ENCODE measurements at places on chromosomes 7 and 10. TPM values are rescaled to one million over a fixed set of nuclear protein-coding genes. Genes with fewer than 3 reads are reported as not detected.

DNA sequence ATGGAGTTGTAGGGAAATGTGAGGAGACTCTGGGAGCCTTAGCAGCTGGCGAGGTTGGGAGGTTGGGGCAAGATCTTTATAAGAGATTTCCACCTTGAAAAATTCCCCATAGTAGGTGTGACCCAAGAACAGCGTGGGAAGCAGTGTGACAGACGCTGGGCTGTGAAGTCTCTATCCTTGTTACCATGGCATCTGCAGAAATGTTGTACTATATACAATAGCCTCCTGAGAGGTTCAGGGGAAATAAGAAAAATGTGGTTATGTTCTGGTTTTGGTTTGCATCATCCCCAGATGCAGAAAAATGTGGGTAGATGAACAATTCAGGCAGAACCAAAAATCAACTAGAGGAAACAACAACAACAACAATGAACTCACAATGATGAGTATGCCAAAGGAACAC, 498.6 kb downstream of the SH2D4B start:
- no peak for DNase-seq
- no peak overlapping the region for H3K27ac ChIP-seq
- no peaks in the 10 kb centered on the region for H3K4me1 ChIP-seq
- H3K36me3 ChIP-seq: no peaks in the 10 kb centered on the region

DNA sequence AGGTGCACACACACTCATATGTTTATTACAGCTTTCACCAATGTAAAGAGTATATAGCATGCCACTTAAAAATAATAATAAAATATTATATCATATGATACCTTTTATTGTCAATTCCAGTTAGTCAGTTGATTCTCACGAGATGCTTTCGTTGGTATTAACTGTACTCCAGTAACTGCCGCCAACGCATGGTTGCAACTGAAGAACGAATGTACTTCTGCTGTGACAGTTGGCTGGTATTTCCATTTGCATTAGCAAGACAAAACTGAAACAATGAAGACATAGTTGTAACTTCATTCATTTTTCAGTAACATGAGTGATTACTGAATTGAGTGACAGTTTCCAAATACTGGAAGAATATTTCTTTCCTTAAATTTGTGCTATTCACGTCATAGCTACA, 70.5 kb upstream of the PRKCQ start:
- no peaks in the 10 kb centered on the region for H3K27me3 ChIP-seq
- no peaks in the 10 kb centered on the region for H3K4me1 ChIP-seq
- no peak overlapping the region for H3K4me3 ChIP-seq
- no peak overlapping the region for H3K27ac ChIP-seq
- no peaks in the 10 kb centered on the region for H3K36me3 ChIP-seq

DNA sequence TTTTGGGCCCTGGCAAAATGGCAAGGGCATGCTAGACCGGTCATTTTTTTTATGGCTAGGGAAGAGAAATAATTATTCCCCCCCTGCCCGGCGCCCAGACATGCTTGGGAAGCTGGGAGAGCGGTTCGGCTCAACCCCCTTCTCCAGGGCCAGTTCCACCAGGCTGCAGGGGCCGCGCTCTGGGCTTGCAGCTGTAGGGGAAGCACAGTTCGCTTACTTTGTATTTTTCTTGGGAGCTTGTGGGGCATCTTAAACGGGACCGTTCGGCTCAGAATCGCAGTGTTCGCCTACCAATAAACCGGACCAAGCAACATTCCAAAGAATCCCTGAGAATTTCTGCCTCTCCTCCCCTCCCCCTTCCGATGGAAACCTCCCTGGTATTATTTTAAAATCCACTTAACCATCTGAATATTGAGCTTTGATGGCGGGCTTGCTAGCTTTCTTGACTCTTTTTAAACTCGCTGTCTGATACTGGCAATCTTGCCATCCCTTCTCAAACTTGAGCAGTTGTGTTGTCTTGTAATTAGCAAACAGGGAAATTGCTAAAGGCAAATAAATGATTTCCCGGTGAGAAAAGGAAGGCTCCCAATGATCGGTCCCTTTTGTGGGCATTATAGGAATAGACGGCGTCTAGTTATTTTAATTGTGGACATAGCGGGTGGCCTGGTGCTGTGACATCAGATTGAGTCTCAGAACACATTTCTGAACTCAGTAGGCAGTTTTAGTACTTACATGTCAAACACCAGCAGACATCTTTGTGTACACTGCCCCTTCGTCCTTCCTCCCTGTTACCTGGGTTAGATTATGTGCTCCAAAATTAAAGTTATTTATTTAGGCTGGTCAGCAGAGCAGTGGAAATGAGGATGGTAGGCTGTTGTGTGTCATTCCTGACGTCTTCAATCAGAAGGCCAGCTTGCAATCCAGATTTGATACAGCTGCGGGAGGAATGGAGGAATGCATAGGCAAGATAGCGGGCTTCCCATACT, 3.4 kb downstream of the TCF7L2 start:
- DNase-seq: peak; percentile 41
- H3K4me3 ChIP-seq: peak overlapping the region; percentile 68
- peaks cover 18% of the 10 kb centered on the region for H3K4me1 ChIP-seq
- H3K27ac ChIP-seq: peak overlapping the region; percentile 91

The ARHGEF35 gene
- 9.7 TPM for total RNA-seq

GRCh38 chr7:96297876-96298275, 24.0 kb downstream of the SLC25A13 start:
- no peaks in the 10 kb centered on the region for H3K27me3 ChIP-seq
- no peak overlapping the region for H3K27ac ChIP-seq
- no peak overlapping the region for H3K4me3 ChIP-seq
- no peak for DNase-seq
- no peaks in the 10 kb centered on the region for H3K36me3 ChIP-seq

DNA sequence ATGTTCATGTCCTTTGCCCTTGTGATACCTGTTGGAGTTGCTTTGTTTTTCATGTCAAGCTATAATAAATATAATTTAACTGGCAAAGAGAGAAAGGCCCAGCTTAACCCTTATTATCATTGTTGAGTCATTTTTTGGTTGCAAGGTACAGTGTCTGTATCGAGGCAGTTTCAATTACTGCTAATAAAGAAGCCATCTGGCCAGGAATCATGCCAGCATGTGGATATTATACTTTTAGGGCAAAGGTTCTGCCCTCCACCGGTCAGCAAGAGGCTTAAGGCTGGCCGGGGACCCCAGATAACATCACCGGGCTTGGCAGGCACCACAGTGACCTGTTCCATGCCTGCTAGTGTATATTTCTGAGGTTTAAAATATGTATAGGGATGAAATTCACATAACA, 9.0 kb upstream of the CYP3A4 start:
- no peak overlapping the region for H3K27ac ChIP-seq
- no peak overlapping the region for H3K4me3 ChIP-seq
- H3K36me3 ChIP-seq: no peaks in the 10 kb centered on the region
- no peak for DNase-seq
- H3K4me1 ChIP-seq: no peaks in the 10 kb centered on the region

GRCh38 chr10:79027147-79028055, 41.4 kb upstream of the ZMIZ1 start:
- no peak overlapping the region for H3K4me3 ChIP-seq
- DNase-seq: no peak
- no peak overlapping the region for H3K27ac ChIP-seq
- no peaks in the 10 kb centered on the region for H3K4me1 ChIP-seq

GRCh38 chr10:71714031-71714410, 5.6 kb downstream of the C10orf105 start:
- H3K27me3 ChIP-seq: no peaks in the 10 kb centered on the region
- peak overlapping the region; percentile 87 for H3K27ac ChIP-seq
- no peak for DNase-seq
- H3K4me1 ChIP-seq: peaks cover 10% of the 10 kb centered on the region
- no peaks in the 10 kb centered on the region for H3K36me3 ChIP-seq
- no peak overlapping the region for H3K4me3 ChIP-seq

DNA sequence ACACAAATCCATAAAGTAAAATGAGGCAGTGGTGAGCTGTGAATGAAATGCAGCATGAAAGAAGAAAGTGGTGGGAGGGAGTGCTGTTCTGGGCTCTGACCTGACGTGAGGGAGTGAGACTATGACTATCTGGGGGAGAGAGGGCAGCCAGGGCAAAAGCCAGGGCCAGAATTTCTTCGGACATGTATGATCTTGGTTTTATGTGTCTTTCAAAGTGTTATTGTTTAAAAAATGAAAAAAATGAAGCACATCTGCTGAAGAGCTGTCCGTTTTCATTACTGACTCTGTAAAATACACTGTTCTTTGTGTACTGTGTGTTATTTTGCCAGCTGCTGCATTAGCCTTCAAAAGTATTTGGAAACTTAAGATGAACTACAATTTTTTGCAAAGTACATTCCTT, 70.2 kb upstream of the KLF14 start:
- H3K27ac ChIP-seq: no peak overlapping the region
- H3K27me3 ChIP-seq: no peaks in the 10 kb centered on the region
- DNase-seq: no peak
- no peaks in the 10 kb centered on the region for H3K36me3 ChIP-seq

The PDE1C gene
- 4.2 TPM for total RNA-seq

All from prostate gland (tissue), 2 donors.